IMR-90 (cell line): ENCODE measurements at places on chromosomes 1 and 21.
A peak's percentile ranks its signal among the peaks of the same experiment; 100 is the strongest.

GRCh38 chr1:43801203-43801602 lies 93.9 kb downstream of the ST3GAL3 start:
- H3K27me3 ChIP-seq = no peaks in the 10 kb centered on the region
- no peak overlapping the region for H3K4me3 ChIP-seq

- H3K4me1 ChIP-seq = peaks cover 2% of the 10 kb centered on the region
- H3K27me3 ChIP-seq = peaks cover 2% of the 10 kb centered on the region
- H3K36me3 ChIP-seq = no peaks in the 10 kb centered on the region
- no peak for DNase-seq
- H3K4me3 ChIP-seq = no peak overlapping the region
These were observed 36.3 kb downstream of the CLCA1 start for GRCh38 chr1:86504895-86505563.

- H3K4me1 ChIP-seq = no peaks in the 10 kb centered on the region
- H3K27me3 ChIP-seq = no peaks in the 10 kb centered on the region
- no peak overlapping the region for H3K4me3 ChIP-seq
- no peak for DNase-seq
- no peaks in the 10 kb centered on the region for H3K36me3 ChIP-seq
These were observed 30.5 kb downstream of the ASTN1 start for GRCh38 chr1:177133977-177134538.

DNA sequence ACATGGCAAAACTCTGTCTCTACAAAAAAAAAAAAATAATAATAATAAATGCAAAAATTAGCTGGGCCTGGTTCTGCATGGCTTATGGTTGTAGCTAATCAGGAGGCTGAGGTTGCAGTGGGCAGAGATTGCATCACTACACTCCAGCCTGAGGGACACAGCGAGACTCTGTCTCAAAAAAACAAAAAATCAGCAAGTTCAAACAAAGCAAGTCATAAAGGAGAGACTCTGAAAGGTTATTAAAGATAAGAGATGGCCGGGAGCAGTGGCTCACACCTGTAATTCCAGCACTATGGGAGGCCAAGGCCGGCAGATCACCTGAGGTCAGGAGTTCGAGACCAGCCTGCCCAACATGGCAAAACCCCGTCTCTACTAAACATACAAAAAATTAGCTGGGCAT lies 28.8 kb downstream of the COP1 start:
- H3K36me3 ChIP-seq = peaks cover 8% of the 10 kb centered on the region
- no peak overlapping the region for H3K4me3 ChIP-seq
- DNase-seq = no peak
- H3K4me1 ChIP-seq = no peaks in the 10 kb centered on the region
- no peak overlapping the region for H3K27ac ChIP-seq

DNA sequence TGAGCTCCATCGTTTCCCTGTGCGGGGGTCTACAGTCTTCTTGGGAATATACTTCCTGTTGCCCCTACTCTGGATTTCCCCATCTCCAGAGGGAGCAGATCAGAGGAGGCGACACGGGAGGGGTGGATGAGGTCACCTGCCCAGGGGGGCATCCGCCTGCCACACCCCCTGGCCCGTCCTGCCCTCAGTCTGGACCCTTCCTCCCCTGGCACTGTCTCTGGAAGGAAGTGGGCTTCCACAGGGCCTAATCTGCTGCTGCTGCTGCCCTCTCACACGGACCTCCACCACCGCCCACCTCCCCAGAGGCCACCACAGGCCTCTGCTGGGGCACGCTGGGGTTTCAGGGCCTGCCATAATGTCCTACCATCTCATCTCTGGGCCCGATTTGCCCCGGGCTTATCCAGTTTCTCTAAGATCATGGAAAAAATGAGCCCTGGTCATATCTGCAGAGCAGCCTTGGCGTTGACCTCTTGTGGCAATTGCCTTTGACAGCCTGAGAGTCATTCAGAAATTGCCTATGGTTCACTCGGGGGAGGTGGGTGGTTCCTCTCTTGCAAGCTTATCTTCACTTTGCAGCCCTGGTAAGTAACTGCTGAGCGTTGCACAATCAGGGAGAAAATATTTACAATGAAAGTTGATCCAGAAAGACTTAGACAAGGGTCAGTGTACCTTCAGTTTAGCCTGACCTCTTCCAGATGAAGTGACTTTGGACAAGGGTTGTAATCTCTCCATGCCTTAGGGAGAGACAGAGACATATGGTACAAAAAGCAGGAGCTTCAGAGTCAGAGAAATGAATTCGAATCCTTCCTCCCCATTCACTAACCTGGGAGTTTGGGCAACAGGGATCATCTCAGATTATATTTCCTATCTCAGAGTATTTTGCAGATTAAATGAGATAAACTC lies 252.4 kb downstream of the TOMM20 start:
- peaks cover 4% of the 10 kb centered on the region; the same call in 1 of the 2 replicates for H3K4me1 ChIP-seq
- DNase-seq = peak; percentile 51
- no peaks in the 10 kb centered on the region for H3K27me3 ChIP-seq

DNA sequence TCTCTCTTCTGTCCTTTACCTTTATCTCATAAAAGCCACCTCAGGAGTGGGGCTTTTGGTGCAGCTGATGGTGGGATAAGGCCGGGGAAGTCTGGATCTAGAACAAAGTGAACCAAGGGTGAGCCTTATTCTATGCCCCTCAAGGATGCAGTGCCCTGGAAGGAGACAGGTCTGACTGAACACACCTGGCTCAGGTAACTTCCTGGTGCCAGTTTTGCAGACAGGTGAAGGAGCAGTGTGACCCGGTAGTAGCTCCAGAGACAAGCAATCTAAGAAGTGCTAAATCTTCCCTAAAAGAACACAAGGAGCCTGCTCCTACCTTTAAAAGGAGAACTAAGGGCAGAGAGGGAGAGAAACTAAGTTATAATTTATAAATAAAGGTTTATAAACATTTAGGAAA lies 2.9 kb downstream of the KCNJ15 start:
- H3K27ac ChIP-seq = peak overlapping the region; percentile 17; the same call in 1 of the 2 replicates
- no peak overlapping the region for H3K4me3 ChIP-seq
- no peak for DNase-seq
- H3K27me3 ChIP-seq = no peaks in the 10 kb centered on the region

- no peaks in the 10 kb centered on the region for H3K36me3 ChIP-seq
- H3K4me1 ChIP-seq = peaks cover 2% of the 10 kb centered on the region; the same call in 1 of the 2 replicates
- H3K27ac ChIP-seq = no peak overlapping the region
- no peak overlapping the region for H3K4me3 ChIP-seq
- H3K27me3 ChIP-seq = no peaks in the 10 kb centered on the region
- DNase-seq = peak; percentile 13
These were observed 113.8 kb downstream of the CAMTA1 start for GRCh38 chr1:6898974-6899539.

- DNase-seq = no peak
- H3K27ac ChIP-seq = no peak overlapping the region
- no peaks in the 10 kb centered on the region for H3K27me3 ChIP-seq
These were observed 1.5 kb downstream of the S100A8 start for GRCh38 chr1:153389401-153389800.

DNA sequence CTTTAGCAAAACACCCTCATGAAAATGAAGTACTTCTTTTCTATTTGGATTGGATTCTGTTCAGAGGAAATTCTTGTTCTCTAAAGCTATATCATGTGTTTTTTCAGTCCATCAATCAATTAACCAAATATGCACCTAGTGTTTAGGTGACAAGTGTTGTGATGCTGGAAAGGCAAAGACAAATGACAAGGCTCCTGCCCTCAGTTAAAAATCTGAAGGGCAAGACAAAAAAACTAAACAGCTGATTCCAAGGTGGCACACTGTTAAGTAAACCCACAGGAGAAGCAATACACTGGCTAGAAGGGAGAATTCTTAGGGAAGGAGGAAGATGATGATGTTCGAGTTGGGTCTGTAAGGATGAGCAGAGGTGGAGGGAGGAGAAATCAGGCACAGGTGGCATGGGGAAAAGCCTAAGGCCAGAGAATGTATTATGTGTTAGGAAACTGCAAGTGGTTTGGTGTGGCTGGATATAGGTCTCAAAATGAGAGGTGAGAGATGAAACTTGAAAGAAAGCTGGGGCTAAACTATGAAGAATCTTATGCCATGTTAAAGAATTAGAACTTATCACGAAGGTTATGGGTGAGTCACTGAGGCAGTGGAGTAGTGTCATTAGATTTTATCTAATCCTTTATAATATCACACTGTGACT lies 51.8 kb upstream of the GFI1 start:
- H3K4me1 ChIP-seq = peaks cover 3% of the 10 kb centered on the region; the same call in 1 of the 2 replicates
- peak; percentile 15 for DNase-seq
- H3K36me3 ChIP-seq = no peaks in the 10 kb centered on the region
- no peak overlapping the region for H3K27ac ChIP-seq
- H3K4me3 ChIP-seq = no peak overlapping the region

DNA sequence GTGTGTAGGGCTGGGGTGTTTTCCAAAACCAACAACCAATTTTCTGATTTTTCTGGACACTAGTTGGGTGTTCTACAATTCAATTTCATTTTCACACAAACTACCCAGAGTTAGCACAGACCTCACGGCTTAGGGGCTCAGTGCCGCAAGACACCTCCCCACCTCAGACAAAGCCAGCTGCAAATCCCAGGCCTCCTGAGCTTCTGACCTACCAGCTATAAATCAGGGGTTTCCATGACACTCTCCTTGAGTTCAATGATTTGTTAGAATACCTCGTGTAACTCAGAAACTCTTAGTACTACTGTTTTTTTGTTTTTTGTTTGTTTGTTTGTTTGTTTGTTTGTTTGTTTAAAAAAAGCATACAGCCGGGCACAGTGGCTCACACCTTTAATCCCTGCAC lies 28.7 kb upstream of the FAM89A start:
- no peaks in the 10 kb centered on the region for H3K4me1 ChIP-seq
- H3K4me3 ChIP-seq = no peak overlapping the region
- H3K27ac ChIP-seq = no peak overlapping the region
- H3K36me3 ChIP-seq = no peaks in the 10 kb centered on the region
- no peak for DNase-seq

DNA sequence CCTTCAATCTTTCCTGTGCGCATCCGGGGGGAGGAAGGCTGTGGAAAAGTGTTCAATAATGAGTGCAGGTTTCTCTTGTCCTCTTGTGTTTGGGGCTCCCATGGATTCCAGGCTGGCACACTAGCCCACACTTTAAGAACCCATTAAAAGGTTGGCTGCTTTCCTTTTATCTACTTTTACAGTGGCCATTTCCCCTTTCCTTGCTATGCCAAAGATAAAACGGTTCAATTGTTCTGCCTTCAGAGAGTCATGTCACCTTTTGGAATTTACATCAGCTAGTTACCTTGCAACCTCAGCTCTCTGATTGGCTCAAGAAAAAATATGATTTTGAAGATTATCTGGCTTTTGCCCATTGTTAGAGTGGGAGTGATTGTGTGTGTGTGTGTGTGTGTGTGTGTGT lies 182.3 kb downstream of the SDCCAG8 start:
- H3K27me3 ChIP-seq = no peaks in the 10 kb centered on the region
- no peaks in the 10 kb centered on the region for H3K36me3 ChIP-seq
- H3K4me3 ChIP-seq = no peak overlapping the region
- H3K27ac ChIP-seq = no peak overlapping the region
- no peak for DNase-seq
- H3K4me1 ChIP-seq = peaks cover 6% of the 10 kb centered on the region

DNA sequence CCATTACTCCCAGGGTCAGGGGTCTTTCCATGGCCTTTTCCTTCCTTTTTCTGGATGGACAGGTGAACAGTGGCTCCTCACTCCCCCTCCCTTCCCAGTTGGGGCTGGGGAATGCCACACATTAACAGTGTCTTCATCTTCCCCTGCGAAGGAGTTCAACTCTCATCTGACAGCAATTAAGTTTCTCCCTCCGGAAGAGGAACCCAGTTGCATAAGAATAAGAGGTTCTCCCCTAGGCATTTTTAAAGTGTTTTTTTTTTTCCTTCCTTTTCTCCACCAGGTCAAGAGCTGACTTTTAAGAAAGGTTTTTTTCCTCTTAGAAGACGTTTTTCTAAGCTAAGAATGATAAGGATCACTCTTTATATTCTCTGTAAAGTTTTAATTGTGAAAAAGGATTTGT lies 42.3 kb upstream of the FASLG start:
- H3K36me3 ChIP-seq = 0 out of 2 replicates have a peak, but pooled peaks cover 2% of the 10 kb centered on the region
- no peak overlapping the region for H3K4me3 ChIP-seq
- H3K27ac ChIP-seq = no peak overlapping the region

- no peaks in the 10 kb centered on the region for H3K27me3 ChIP-seq
- H3K36me3 ChIP-seq = 0 out of 2 replicates have a peak, but pooled peaks cover 2% of the 10 kb centered on the region
- H3K27ac ChIP-seq = no peak overlapping the region
- H3K4me3 ChIP-seq = no peak overlapping the region
- H3K4me1 ChIP-seq = no peaks in the 10 kb centered on the region
- DNase-seq = no peak
These were observed 428.8 kb downstream of the SMYD3 start for GRCh38 chr1:246078126-246078887.

GRCh38 chr1:41870076-41870562 lies 48.6 kb downstream of the HIVEP3 start:
- no peak overlapping the region for H3K27ac ChIP-seq
- peak; percentile 82 for DNase-seq
- peaks cover 1% of the 10 kb centered on the region; the same call in 1 of the 2 replicates for H3K27me3 ChIP-seq
- no peaks in the 10 kb centered on the region for H3K36me3 ChIP-seq

GRCh38 chr1:200099040-200099439 lies 71.5 kb downstream of the NR5A2 start:
- no peak overlapping the region for H3K27ac ChIP-seq
- no peak overlapping the region for H3K4me3 ChIP-seq
- H3K36me3 ChIP-seq = no peaks in the 10 kb centered on the region

DNA sequence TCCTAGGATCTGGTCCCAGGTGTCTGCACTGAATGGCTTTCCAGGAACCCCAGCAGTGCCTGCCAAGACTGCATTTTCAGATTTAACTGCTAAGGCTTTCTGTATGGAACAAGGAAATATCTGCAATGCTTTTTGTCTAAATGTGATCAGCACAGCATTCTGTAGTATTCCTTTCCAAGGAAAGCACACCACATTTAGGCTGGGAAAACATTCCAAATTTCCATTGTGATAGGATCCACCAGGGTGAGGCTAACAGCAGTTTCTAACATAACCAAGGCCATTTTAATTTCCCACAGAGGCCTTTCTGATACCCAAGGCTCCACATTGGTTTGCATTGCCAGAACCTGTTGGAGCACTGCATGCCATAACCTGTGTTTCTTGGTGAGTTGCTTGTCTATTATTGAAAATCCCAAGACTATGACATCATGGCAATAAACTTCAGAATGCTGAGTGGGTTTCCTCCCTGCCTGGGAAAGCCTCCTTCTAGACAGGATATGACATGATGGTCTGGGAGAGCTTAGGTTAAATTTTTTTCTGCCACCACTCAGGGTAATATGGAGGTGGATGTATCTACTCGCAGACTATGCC lies 23.3 kb upstream of the PTGFRN start:
- H3K36me3 ChIP-seq = no peaks in the 10 kb centered on the region
- H3K27ac ChIP-seq = no peak overlapping the region
- H3K4me1 ChIP-seq = peaks cover 3% of the 10 kb centered on the region; the same call in 1 of the 2 replicates
- H3K27me3 ChIP-seq = no peaks in the 10 kb centered on the region

DNA sequence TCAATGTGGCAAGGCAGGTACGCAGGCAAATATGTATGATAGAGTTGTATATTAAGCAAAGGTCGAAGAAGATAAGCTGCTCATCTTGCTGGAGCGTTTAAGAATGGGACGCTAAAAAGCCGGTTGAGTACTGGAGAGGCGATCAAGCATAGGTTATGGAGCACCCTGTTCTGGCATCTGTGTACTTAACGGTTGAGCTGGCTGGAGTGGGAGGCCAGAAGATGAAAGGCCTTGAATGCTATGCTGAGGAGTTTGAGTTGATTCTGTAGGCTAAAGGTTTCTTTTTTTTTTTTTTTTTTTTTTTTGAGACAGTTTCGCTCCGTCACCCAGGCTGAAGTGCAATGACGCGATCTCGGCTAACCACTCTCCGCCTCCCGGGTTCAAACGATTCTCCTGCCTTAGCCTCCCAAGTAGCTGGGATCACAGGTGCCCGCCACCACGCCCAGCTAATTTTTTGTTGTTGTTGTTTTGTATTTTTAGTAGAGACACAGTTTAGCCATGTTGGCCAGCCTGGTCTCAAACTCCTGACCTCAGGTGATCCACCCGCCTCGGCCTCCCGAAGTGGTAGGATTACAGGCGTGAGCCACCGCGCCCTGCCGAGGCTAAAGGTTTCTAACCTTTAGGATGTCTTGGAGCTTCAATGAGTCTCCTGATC lies 850 bp upstream of the KHDC4 start:
- H3K4me3 ChIP-seq = peak overlapping the region; percentile 44
- peak overlapping the region; percentile 71 for H3K27ac ChIP-seq
- H3K4me1 ChIP-seq = peaks cover 7% of the 10 kb centered on the region
- no peak for DNase-seq
